ENCODE measurements at places on chromosomes 2 and 18. TPM values are rescaled to one million over a fixed set of nuclear protein-coding genes. Genes with fewer than 3 reads are reported as not detected.

- H3K4me3 ChIP-seq = peak overlapping the region; percentile 72
- DNase-seq = no peak
- H3K4me1 ChIP-seq = peaks cover 52% of the 10 kb centered on the region
- peaks cover 24% of the 10 kb centered on the region for H3K36me3 ChIP-seq
These were observed 5.7 kb downstream of the MGAT5 start for GRCh38 chr2:134259571-134259970.

The SPP2 gene
- total RNA-seq = not detected

DNA sequence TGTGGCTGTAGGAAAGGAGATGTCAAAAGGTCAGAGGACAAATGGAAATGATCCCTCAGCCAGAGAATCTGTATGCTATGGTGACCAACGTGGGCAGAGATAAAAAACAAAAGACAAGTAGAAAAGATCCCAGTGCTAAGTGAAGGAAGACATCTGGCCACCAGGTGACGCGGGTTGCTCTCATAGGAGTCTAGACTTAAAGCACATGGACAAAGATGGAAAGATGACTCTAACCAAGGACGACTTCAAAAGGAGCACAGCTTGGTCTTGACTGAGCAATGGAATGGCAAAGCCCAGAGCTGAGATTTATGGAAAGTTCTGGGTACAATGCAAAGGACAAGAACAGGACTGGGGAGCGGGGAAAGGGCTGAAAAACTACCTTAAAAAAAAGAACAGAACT lies 96.8 kb downstream of the CLIP4 start:
- H3K27me3 ChIP-seq = no peaks in the 10 kb centered on the region
- no peak overlapping the region for H3K4me3 ChIP-seq
- peaks cover 34% of the 10 kb centered on the region for H3K4me1 ChIP-seq
- no peak overlapping the region for H3K27ac ChIP-seq
- 0 out of 2 replicates have a peak, but pooled peaks cover 6% of the 10 kb centered on the region for H3K36me3 ChIP-seq

GRCh38 chr2:104118889-104119288 lies 735.0 kb upstream of the POU3F3 start:
- no peaks in the 10 kb centered on the region for H3K27me3 ChIP-seq
- no peaks in the 10 kb centered on the region for H3K4me1 ChIP-seq
- no peak for DNase-seq
- H3K27ac ChIP-seq = no peak overlapping the region

- DNase-seq = no peak
- no peak overlapping the region for H3K27ac ChIP-seq
- H3K36me3 ChIP-seq = no peaks in the 10 kb centered on the region
- peaks cover 2% of the 10 kb centered on the region for H3K27me3 ChIP-seq
These were observed 175.0 kb upstream of the PARD3B start for GRCh38 chr2:204370172-204370718.

DNA sequence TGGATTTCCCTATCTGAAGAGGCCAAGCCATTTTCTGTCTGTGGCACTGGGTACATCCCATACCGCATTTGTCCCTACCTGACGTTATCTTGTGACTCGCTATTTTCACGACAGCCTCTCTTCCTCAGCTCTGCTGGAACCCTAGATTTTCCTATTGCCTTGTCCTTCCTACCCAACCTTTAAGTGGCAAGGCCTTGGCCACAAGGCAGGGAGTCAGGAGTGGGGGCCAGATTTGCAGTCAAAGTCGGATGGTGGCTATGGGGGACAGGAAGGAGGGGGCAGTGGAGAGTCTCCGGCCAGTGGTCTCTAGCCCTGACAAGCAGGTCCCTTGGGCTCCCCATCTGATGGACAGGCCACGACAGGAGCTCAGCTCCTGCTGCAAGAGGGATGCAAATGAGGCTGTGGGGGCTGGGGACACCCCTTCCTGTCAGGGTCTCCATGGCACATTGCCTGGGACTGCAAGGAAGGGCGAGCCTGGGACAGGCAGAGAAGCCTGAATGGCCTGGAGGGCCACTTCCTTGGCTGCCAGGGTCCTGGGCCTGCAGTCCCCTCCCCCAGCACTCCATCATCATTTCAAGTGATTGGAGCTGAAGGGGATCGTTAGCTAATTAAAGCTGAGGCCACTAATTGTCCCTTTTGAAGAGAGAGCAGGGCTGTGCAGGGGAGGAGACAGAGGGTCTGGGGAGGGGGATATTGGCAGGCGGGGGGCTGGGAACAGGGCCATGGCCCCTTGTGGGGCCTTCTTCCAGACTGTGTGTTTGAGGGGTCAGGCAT lies 6.3 kb upstream of the ECEL1 start:
- H3K4me3 ChIP-seq = no peak overlapping the region
- DNase-seq = no peak
- H3K36me3 ChIP-seq = no peaks in the 10 kb centered on the region
- peaks cover 33% of the 10 kb centered on the region for H3K27me3 ChIP-seq

GRCh38 chr2:31240381-31241365 lies 6.7 kb downstream of the EHD3 start:
- DNase-seq = no peak
- H3K36me3 ChIP-seq = peaks cover 17% of the 10 kb centered on the region
- peaks cover 2% of the 10 kb centered on the region for H3K27me3 ChIP-seq
- peak overlapping the region; percentile 66 for H3K4me3 ChIP-seq
- H3K4me1 ChIP-seq = peaks cover 52% of the 10 kb centered on the region
- peak overlapping the region; percentile 85 for H3K27ac ChIP-seq

DNA sequence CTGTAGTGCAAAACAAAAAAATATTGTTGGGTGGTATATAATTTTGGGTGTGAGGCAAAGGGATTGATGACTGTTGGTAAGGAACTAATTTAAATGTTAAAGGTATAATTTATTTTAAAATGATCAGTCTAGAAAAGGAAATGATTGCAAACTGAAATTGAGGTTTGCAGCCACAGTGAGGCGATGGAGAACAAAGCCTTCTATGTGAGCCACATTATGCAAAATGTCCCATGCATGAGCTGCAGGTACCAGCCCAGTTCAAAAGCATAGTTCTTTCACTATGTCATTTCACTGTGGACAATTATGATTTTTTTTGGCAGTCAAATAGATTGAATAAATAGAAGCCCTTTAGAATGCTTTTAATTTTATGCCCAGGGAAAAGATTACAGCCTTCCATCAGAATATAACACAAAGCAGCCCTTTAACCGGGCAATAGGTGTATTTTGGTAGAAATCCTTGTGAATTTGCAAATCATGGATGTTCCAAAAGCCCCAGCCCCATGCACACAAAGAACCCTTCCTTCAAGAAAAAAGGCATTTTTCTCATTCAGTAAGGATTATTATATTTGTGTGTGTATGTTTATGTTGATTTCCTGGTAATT lies 1.7 kb downstream of the MAP2 start:
- H3K36me3 ChIP-seq = no peaks in the 10 kb centered on the region
- H3K27ac ChIP-seq = no peak overlapping the region
- peak overlapping the region; percentile 91 for H3K4me3 ChIP-seq

The CRYGC gene
- total RNA-seq = not detected

The SPR gene
- total RNA-seq = 23.6 TPM

Measured in HFFc6 (cell line).